ENCODE measurements at places on chromosomes 5 and 9. TPM values are rescaled to one million over a fixed set of nuclear protein-coding genes. Genes with fewer than 3 reads are reported as not detected.

KIF4B gene
- total RNA-seq: 0.11 TPM

DNA sequence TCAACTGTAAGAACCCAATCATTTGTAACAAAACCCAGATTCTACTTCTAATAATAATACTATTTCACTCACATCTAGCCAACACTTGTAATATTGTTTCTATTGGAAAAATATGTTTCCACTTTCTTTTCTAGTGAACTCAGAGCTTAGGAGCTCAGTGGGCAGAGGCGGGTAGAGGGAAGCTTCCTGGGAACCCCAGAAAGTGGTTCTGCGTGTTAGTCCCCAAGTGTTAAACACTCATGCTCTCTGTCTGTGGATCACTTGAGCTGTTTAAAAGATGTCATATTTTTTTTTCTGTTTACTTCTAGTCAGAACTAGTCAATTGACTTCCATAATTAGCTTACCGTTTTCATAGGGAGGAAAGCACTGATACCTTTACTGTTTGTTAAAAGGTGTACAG lies 20.6 kb downstream of the SNX18 start:
- no peak overlapping the region for H3K4me3 ChIP-seq
- H3K36me3 ChIP-seq: no peaks in the 10 kb centered on the region
- no peaks in the 10 kb centered on the region for H3K27me3 ChIP-seq
- no peak overlapping the region for H3K27ac ChIP-seq
- DNase-seq: no peak

DNA sequence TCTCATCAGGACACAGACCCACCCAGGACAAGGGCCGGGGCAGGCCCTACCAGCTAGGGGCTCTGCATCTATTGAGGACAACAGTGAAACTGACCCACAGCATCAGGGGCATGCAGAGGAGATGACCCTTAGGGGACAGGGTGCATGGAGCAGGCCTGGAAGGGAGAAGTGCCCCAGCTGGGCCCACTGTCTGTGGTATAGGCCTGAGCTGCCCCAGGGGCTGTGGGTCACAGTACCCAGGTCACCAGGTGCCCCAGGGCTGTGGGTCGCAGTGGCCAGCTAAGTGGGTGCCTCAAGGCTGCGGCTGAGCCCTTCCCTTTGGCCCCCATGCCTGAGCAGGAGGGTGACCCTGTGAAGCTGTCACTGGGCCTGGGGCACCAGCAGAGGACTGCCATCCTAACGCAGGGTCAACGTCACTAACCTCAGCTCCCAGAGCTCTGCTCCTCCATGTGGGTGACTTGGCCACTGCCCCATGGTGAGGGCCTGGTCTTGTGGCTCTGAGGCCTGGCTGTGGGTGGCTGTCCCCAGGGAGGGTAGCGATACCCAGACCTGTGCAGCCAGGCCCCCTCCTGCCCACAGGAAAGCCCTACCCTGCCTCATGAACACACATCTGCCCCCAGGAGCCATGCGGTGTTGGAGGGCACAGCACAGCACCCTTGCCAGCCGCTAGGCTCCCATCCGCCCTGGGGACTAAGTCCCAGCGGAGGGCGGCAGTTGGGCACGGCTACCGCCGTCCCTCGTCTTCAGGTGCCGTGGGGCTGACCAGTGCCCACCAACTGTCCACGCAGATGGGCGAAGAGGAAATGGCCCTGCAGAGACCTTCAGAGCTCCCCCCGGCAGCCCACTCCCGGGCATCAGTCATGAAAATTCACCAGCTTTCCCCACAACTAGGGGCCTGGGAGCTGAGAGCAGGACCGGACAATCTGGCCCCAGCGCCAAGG lies 4.9 kb downstream of the EDF1 start:
- DNase-seq: no peak
- no peak overlapping the region for H3K27ac ChIP-seq
- H3K36me3 ChIP-seq: peaks cover 37% of the 10 kb centered on the region
- H3K27me3 ChIP-seq: no peaks in the 10 kb centered on the region

SPINK5 gene
- not detected for total RNA-seq

KCNV2 gene
- total RNA-seq: not detected

DNA sequence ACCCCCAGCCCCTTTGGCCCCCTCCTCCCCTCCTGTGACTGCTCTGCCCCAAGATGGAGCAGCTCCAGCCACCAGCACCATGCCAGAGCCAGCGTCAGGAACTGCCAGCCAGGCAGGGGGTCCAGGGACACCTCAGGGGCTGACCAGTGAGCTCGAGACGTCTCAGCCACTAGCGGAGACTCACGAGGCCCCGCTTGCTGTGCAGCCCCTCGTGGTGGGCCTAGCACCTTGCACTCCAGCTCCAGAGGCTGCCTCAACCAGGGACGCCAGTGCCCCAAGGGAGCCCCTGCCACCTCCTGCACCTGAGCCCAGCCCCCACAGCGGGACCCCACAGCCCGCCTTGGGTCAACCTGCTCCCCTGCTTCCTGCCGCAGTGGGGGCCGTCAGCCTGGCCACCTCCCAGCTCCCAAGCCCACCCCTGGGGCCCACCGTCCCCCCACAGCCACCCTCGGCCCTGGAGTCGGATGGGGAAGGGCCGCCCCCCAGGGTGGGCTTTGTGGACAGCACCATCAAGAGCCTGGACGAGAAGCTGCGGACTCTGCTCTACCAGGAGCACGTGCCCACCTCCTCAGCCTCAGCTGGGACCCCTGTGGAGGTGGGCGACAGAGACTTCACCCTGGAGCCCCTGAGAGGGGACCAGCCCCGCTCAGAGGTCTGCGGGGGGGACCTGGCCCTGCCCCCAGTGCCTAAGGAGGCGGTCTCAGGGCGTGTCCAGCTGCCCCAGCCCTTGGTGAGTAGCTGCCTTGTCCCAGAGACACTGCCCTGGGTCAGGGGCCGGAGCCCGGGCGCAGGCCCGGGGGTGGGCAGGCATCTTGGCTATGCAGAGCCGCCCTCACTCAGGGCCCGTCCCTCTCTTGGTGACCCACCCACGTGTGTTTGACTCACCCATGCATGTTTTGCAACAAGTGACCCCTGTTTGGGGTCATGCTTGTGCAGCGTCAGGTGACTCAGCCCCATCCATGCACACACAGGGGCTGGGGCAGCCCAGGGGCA lies 105.2 kb downstream of the WNK2 start:
- H3K4me3 ChIP-seq: no peak overlapping the region
- H3K4me1 ChIP-seq: peaks cover 31% of the 10 kb centered on the region
- peaks cover 19% of the 10 kb centered on the region for H3K36me3 ChIP-seq
- peak; percentile 79 for DNase-seq
- H3K27me3 ChIP-seq: no peaks in the 10 kb centered on the region
- no peak overlapping the region for H3K27ac ChIP-seq

DNA sequence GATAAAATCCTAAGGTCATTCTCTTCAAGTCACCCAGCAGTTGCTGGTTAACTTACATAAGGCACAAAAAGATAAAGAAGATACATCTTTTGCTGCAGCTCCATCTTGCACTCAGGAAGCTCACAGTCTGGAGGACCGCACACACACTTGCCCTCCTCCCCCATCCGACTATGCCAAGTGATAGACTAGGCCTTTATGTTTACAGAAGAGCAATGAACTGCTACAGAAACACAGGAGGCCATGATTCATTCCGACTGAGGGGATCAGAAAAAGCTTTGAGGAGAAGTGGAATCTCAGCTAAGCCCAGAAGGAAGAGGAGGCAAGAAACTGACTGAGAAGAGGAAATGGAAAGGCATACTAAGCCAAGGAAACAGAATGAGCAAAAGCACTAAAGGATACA lies 17.4 kb downstream of the NRG2 start:
- H3K36me3 ChIP-seq: no peaks in the 10 kb centered on the region
- no peak overlapping the region for H3K4me3 ChIP-seq
- H3K27ac ChIP-seq: no peak overlapping the region

Data from HepG2 (cell line).